Stimulated activated CD8-positive, alpha-beta memory T cell treated with anti-CD3 and anti-CD28 coated beads, Interleukin-7, amount 100 ng/mL, for 1 hour (primary cell): ENCODE measurements at places on chromosomes 2 and 18.

DNA sequence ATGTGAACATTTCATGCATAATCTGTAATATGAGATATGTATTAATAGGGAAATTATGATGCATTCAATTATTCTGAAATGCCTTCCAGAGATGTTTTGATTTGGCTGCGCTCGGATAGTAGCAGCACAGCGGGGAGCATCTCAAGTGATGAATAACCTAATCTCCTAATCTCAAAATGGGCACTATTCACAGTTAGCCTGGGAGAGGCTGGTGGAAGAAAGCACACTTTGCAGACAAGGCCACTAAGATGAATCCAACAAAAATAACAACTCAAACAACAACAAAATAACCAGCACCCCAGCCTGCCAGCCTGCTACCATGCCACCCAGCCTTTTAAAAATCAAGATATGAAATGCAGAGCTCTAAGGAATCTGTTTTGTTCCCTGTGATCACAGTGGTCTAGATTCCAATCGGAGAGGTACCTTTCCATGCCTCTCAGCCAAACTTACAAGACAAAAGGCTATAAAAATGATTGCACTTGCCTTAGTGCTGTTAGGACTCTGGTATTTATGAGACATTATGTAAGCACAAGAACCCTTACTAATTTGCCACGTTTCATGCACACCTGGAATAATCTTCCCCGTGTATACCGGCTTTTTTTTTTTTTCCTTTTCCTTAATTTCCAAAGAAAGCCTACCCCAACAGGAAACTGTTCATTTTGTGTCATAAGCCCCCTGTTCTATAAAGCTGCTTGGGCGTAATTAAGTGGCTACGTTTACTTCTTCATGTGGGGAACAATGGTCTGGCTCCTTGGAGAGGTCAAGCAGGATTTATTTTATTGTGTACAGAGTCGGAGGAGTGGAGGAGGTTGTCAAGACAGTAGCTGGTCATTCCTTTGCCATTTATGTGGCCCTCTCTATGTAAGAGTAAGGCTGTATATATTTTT is 526.9 kb upstream of the FANCL start:
- no peak for DNase-seq

GRCh38 chr2:58364098-58364497 is 123.0 kb upstream of the FANCL start:
- no peak for DNase-seq

DNA sequence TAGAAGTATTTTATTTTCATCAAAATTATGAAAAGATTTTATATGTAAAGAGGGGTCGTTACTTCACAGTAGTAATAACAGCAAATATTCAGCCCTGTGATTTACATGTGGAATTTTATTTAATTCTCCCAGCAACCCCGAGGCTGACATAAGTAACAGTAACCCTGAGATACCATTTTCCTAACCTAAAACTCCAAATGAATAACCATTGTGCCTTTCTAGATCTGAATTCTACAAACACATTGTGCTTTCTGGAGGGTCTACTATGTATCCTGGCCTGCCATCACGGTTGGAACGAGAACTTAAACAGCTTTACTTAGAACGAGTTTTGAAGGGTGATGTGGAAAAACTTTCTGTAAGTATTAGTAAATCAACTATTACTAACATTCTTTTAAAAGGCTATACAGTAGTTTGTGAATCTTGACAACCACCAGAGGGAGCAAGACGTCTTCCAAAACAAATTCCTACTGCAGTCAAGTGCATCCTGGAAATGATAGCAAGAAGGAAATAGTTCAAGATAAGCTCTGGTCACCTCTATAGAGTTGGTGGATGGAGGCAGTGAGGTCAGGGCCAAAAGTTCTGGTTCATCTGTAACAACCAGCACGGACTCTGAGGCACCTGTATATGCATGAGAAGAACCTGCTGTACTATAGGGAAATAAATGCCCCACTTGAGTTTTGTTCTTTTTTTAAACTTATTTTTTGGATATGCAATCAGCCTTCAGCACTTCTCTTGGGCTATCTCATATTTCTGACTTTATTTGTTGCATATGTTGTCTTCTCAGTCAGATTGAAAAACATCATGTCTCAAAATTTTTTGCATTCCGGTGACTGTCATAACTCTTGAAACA is 37.4 kb downstream of the ACTR2 start:
- DNase-seq = no peak

GRCh38 chr2:134727385-134727784 is 8.6 kb upstream of the TMEM163 start:
- no peak for DNase-seq

GRCh38 chr18:49731860-49732311 is 81.4 kb downstream of the ACAA2 start:
- no peak for DNase-seq

- no peak for DNase-seq
These were observed 55.4 kb downstream of the VAPA start for GRCh38 chr18:9969247-9969646.

DNA sequence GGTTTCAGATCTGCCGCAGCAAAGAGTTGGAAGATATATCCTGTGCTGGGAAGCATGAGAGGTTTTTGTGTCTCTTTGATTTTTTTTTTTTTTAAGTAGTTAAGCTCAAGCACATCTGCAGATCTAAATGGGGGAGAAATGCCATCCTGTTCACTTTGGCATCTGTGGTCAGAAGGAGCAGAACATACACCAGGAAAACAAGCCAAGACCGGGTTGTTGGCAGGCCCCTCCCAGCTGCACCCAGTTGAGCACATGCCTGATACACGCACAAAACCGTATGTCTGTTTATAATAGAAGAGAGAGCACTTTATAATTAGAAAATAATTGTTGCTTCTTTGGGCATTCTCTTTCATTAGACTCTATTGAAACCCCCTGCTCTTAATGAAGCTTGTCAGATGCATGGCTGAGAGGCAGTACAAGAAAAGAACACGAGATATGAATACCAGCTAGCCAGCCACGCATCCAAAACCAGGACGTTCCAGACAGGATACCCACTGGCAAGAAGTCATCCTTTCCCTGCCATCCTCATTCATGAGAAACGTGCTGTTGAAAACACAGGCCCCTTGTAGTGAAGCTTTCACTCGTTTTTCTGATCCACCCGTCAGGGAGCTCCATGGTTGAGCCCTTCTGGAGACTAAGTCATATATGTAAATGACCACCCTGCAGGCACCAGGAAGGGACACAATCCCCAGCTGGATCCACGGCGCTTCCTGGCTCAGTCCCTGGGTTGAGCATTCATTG is 152.2 kb downstream of the ALPK2 start:
- DNase-seq = no peak

DNA sequence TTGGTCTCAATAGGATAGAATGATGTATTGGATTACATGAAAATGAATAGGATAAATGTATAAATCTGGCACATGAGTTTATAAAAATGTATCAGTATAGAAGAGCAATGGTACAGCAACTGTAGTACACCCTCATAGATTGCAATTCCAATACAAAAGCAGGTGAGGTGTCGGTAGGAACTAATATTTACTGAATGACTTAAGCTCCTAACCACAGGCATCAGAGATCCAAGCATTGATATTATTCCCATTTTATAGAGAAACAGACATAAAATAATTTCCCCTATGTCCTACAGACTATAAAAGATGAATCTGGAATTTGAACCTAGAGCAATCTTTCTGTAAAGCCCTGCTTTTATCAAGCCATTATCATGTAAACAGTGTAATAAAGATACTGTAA is 227.4 kb downstream of the MBD2 start:
- no peak for DNase-seq

DNA sequence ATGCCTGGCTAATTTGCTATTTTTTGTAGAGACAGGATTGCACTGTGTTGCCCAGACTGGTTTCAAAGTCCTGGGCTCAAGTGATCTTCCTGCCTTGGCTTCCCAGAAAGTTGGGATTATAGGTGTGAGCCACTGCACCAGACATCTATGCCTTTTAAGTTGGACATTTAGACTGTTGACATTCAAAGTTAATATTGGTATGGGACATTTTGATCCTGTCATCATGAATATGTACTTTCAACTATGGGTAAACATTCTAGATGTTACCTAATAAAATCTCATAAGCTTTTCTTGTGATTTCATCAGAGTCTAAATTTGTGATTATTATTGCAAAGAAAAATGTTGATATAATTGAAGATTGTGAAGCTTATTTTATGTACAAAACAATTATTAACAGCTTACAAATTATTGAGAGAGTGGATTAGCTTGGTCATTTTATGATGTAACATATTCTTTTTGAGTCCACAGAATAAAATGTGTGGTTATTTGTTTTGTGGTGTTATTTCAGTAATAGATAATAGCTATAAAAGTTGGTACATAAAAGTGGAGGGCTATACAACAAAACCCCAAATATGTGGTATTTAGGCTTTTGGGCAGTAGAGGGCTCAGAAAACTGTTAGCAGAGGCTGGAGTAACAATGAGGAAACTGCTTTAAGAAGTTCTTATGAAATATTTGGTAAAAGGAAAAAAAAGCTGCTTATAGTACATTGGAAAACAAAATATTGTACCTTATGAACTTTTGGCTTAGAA is 41.4 kb downstream of the STARD6 start:
- DNase-seq = no peak

GRCh38 chr18:43236921-43237320 is 40.4 kb downstream of the SYT4 start:
- DNase-seq = no peak

DNA sequence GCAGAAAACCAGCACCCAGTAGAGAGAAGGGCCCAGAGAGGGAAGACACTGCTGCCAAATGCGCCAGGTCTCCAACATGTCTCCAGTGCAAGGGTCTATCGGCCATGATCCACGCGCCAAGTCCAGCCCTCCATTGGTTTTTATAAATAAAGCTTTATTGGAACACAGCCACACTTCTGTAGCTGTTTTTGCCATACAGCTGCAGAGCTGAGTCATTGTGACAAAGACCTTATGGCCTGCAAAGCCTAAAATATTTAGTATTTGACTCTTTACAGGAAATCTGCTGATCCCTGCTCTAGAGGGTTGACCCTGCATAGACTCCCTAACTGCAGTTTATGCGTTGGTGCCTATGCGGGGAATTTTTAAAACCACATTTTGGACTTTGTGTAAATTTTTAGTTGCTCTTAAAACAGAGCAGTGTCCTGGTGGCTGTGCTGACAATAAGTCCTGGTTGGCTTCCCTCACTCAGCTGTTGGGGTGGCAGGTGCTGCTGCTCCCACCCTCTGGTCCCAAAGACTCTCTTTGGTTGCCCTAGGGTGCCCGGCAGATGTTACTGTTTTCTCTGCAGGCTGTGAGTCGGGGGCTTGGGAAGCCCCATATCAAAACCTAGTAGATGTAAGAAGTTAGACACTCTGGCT is 154.9 kb downstream of the CTIF start:
- no peak for DNase-seq
